ENCODE measurements at places on chromosomes 3 and 15.

- no peak for DNase-seq
Observed at GRCh38 chr15:84785053-84785452, 32.1 kb upstream of the ALPK3 start.

DNA sequence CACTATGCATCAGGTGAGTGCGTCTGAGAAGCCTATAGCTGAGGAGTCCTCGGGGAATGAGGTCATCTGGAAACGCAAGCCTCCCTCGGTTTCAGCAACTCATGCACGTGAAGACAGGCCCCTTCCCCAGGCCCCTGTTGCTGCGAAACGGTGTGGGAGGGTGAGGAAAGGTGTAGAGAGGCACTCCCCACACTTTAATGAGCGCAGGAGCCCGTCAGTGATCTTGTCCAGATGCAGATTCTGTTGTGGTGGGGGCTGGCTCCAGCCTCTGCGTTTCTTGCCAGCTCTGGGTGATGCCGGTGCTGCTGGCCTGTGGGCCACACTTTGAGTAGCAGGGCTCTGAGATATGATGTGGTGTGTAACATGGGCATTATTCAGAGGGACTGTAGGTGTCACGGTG lies 38.6 kb upstream of the LACTB start:
- no peak for DNase-seq

- DNase-seq = no peak
Observed at GRCh38 chr3:20648294-20648693, 462.3 kb upstream of the SGO1 start.

- no peak for DNase-seq
Observed at GRCh38 chr3:8643693-8644365, 769 bp downstream of the SSUH2 start.

- no peak for DNase-seq
Observed at GRCh38 chr15:63061975-63062374, 19.4 kb downstream of the TPM1 start.
